ENCODE measurements at places on chromosomes 13 and 19.

DNA sequence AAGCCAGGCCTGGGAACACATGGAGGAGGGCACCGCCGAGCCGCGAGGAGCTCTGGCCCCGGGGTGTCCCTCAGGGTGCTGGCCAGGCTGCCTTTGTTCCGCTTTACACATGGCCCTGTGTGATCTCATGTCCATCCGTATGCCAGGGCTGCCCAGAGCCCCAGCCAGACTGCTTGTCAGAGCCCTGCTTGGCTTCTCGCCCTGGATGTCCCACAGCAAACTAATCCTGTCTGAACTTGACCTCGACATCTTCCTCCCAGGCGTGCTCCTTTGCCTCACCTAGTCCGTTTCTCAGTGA lies 14.3 kb downstream of the BCKDHA start:
- no peak for DNase-seq

GRCh38 chr13:44089452-44089851 lies 209.7 kb downstream of the LACC1 start:
- DNase-seq = no peak

DNA sequence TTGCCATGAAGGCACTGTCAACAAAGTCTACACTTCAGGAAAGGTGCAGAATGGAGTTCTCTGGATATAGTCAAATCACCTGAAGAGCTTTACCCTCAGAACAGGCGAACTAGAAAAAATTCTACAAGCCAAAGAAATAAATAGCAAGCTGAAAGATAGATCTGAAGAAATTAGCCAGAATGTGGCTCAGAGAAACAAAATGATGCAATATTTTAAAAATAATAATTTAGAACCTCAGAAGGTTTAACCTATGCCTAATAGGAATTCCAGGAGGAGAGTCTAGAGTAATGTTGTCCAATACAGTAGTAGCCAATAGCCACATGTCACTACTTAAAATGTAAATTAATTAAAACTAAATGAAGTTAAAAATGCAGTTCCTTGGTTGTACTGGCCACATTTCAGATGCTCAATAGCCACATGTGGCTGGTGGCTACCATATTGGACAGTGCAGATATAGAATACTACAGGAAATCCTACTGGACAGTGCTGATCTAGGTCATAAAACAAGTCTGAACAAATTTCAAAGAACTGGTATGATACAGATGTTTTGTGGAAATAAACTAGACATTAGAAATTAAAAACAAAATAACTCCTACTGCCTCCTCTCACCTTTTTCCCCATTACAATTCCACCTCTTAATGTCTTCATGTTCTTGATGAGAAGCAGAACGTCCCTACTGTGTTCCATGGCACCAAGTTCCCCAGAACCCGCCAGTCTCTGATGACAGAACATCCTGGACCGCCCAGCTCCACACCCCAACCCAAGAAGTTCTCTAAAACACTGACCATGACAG lies 679 bp upstream of the CDADC1 start:
- no peak for DNase-seq

- no peak for DNase-seq
Measured at GRCh38 chr13:73908809-73909208, 225.4 kb downstream of the KLF12 start.

GRCh38 chr13:97221989-97222700 lies at the start of gene MBNL2:
Gene MBNL2, plus strand, starts transcription at chr13:97222333. Its CDS starts 53,903 bp downstream, at chr13:97276236.
- peak; percentile 84 for DNase-seq

DNA sequence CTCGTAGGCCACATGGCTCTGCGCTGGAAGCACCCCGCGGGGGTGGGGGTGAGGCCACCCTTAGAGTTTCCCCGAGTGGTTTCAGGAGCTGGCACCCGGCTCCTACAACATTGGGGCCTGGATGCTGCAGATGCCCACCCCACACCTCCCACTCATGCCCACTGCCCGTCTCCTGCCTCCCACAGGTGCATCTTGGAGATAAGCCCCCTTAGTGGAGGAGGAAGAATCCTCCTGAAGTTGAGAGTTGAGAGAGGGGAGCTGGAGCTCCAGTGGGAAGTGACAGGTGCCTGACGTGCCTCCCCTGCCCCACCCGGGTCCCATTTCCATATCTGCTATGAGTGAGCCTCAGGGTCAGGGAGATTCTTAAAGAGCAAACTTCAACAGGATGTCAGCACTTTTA lies 341.3 kb downstream of the TEX29 start:
- no peak for DNase-seq

GRCh38 chr13:48782429-48782840 lies 128.7 kb downstream of the CYSLTR2 start:
- DNase-seq = no peak

GRCh38 chr13:93420887-93421286 lies 194.3 kb downstream of the GPC6 start:
- DNase-seq = no peak

GRCh38 chr13:100208626-100209025 lies 119.7 kb downstream of the PCCA start:
- DNase-seq = no peak

DNA sequence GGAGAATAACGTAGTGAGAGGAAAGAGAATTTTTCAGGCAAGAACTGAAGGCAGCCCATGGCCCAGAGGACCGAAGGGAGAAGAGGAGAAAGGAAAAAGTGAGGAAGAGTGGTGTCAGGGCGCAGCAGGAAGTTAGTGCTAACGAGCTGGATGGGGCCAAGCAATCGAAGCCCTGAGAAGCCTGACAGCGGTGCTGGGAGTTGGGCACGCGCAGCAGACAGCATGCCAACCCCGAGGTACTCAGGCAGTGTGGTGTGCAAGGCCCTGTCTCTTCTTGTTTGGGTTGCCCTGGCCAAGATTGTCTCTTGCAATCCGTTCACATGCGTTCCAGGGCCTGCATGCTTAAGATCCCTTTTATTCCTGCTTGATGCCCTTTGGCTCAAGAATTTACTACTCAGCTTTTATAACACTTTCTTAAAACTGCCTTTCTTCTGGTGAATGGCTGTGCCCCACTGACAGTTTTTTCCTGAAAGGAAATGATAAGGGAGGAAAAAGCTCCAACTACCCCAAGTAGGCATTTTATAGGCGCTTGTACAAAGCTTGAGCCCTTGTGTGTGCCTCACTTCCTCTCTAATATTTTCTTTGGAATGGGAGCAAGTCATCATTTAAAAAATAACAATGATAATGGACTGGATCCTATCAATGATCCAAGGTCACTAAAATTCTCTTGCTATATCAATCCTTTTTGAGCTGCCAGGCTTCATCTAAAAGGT lies 115.4 kb downstream of the FLT1 start:
- no peak for DNase-seq

- no peak for DNase-seq
Measured at GRCh38 chr13:56352361-56352760, 788.4 kb upstream of the PRR20A start.

DNA sequence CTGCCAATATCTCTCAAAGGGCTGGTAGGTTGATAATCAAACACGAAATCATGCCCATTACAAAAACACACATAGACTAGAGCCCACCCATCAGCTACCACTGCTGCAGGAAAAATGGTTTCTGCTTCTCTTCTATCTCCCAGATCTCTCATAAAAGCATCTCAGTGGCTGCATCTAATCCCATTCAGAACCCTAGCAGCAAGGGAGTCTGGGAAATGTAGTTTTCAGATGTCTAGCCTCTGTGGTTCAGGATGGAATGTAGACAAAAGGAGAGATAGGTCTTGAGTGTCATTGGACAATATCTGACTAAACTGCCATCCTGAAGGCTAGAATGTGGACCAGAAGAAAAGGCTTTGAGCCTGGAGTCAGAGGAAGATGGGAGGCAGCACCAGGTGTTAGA lies 32.1 kb downstream of the RDH8 start:
- no peak for DNase-seq

DNA sequence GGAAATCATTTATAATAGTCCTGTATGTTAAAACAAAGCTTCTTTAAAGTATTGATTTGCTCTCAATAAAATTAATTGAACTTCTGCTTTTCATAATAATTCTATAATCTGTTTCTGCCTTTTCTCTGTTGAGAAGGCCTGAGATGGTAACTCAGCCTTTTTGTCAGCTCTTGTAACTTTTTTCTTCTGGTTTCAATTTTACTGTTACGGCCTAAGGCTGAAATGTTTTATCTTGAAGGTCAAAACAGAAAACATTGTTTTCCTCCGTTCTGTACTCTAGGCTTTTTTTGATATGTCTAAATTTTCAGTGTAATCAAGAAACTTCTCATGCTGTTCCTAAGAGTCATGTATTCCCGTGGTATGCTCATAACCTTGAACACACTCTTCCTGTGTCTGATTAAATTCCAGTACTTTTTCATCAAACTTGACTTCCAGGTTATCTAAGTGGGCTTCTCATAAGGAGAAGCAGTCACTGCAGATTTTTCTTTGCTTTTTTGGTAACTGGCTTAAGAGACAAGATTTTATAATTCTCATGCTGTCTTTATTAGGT lies 7.6 kb upstream of the NAXD start:
- DNase-seq = no peak

DNA sequence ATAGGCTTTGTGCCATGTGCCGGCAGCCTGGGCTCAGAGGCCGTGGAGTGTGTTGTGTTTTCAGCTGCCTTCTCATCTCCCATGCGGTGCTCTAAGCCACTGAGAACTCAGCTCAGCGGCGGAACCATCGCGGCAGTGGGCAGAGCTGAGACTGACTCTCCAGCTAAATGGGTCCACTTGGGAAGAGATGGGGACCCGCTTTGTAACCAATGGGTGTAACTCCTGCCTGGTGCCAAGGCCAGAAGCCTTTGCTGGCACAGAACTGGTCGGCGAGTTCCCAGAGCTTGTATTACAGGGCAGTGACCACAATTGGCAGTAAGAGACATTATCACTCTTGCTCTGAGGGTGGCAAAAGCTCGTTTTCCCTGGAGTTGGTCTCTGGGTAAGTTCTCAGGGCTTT lies 183.0 kb downstream of the STK24 start:
- no peak for DNase-seq

DNA sequence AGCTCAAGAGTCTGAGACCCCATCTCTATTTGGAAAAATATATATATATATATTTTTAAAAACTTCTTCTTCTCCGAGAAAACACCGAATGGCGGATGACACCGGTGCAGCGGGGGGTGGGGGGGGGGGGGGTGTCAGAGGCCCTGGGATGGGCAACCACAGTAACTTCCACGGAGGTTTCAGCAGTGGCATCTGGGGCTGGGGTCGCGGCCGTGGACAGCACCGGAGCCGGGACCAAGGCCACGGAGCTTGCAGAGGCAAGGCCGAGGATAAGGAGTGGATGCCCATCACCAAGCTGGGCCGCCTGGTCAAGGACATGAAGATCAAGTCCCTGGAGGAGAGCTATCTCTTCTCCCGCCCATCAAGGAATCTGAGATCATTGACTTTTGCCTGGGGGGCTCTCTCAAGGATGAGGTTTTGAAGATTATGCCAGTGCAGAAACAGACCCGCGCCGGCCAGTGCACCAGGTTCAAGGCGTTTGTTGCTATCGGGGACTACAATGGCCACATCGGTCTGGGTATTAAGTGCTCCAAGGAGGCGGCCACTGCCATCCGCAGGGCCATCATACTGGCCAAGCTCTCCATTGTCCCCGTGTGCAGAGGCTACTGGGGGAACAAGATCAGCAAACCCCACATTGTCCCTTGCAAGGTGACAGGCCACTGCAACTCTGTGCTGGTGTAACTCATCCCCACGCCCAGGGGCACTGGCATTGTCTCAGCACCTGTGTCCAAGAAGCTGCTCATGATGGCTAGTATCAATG lies 59.0 kb downstream of the EPS15L1 start:
- no peak for DNase-seq

- DNase-seq = no peak
Measured at GRCh38 chr19:8001651-8001994, 3.8 kb downstream of the ELAVL1 start.

DNA sequence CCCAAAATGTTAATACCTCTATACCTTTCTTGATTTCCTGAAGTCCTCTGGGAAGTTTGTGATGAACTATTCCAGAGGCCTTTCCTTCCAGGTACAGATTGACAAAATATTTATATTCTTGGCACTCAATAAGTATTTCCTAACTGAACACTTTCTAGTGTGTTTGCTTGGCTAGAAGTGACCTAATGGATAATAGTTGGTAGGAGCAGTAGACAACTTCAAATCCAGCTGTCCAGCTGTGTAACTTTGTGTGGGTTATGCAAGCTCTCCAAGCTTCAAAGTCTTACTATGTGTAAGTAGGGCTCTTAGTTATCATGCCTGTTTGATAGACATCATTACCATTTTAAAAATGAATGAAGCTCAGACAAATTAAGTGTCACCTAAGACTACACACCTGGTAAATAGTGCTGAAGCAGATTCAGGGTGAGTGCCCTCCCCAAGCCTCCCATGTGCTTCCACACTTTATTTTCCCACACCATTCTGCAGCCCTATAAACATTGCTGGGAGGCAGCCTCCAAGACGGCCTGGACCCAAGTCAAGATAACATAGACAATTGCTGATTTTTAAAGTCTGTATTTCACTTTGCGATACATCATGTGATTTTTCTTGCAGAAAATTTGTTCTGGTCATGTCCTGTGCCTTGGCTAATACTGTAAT lies 196.6 kb downstream of the NALCN start:
- no peak for DNase-seq

DNA sequence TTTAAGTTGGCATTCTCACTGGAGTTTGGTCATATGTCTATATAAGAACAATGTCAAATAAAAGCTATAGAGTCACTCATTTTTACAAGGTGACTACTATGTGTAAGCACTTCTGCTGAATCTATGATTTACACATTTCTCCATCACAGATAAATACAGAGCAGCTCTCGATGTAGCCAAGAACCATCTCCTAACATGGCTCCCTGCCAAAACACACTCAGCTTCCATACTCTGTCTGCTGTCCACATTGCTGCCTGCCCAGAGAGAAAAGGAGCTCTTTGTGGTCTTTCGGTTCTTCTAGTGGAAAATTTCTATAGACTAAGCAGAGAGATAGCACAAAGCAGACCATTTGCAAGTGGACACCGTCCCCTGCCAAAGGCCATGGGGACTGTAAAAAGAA lies 190.9 kb upstream of the KLF12 start:
- DNase-seq = no peak

- no peak for DNase-seq
Measured at GRCh38 chr13:31074756-31075155, 86.9 kb downstream of the HSPH1 start.

DNA sequence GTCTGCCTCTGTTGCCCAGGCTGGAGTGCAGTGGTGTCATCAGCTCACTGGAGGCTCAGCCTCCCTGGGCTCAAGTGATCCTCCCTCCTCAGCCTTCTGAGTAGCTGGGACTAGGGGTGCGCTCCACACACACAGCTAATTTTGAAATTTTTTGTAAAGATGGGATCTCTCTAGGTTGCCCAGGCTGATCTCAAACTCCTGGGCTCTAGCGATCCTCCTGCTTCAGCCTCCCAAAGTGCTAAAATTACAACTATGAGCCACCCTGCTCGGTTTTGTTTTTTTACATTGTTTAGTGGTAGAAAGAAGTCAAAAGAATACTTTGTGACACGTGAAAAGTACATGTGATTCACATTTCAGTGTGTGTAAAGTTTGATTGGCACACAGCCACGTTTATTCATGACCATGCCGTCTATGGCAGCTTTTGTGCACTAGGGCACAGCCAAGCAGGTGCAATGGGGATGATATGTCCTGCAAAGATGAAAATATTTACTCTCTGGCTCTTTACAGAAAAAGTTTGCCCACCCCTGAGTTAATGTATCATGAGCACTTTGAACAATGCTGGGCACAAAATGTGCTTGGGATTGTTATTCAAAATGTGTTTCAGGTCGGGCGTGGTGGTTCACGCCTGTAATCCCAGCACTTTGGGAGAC lies 16.2 kb upstream of the NFIC start:
- no peak for DNase-seq
